ENCODE measurements at places on chromosomes 2 and 18.

DNA sequence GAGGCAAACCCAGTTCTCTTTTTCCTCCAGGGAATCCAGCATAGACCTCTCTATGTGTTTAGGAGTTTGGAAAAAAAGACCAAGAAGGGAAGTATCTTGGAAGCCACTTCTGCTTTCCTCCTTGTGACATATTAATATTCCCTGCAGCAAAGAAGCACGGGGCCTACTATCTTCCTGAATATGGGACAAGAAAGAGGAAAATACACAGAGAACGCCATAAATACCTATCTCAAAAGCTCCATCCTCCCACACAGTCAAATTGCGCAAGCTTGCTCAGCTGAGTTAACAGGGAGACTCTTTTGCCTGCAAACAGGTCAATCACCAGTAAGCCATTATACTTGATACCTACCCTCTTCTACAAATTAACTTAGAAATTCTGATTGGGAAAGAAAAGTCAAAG lies 16.7 kb upstream of the RAPH1 start:
- peak; percentile 89 for DNase-seq

GRCh38 chr2:101111917-101112771 lies 39.0 kb downstream of the TBC1D8 start:
- DNase-seq, result peak; percentile 15

DNA sequence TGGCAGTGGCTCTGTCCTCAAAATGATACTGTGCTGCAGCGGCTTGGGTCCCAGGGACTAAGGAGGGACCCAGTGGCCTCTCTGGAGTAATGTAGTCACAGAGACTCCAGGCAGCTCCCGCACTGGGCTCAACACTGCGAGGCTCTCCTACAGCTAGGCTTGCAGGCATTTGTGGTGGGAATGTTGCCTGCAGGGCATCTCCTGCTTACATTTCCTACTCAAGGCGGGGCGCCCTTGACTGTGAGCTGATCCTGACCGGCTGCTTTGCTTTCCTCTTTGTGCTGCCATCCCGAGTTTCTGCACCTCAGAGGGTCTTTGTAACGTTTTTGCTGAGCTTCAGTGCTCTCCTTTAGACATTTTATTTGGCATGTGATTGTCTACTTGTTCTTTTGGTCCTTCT lies 177.4 kb upstream of the FN1 start:
- DNase-seq, result no peak

GRCh38 chr18:11948852-11949523 lies 32.3 kb upstream of the IMPA2 start:
- DNase-seq, result peak; percentile 84
